ENCODE measurements at places on chromosomes 4 and X. TPM values are rescaled to one million over a fixed set of nuclear protein-coding genes. Genes with fewer than 3 reads are reported as not detected.

DNA sequence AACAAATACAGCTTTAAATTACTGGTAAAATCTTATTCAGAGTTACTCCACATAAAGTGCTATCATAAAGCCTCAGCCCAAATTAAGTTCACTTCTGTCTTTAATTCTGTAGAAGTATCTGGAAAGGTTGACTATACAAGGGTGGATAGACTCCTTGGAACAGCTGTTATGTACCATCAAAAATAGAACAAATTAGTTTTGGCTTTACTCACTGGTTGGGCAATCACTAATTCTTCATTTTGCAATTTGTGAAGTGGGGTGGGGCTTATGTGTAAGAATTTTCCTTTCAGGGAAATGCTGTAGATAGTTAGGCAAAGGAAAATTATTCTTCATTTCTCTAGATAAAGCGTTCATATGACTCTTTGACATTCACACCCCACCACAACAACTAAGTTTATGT, 7.8 kb downstream of the DIAPH2 start:
- DNase-seq = no peak

DNA sequence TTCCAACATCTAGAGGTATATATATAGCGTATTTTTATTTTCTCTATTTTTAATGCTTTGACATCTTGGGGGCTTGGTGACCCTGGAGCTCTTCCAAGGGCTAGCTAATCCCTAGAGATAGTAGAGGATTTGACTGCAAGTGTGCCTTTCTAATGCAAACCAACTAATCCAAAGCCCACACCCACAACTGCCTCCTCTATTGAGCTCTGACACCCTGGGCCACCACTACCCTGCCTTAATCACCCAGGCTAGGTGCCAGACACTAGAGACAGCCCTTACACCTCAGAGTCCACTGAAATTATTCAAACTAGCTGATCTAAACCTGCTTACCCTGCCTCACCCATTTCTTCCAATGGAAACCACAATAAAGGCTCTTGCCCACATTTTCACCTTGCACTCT, 69.6 kb upstream of the ATXN3L start:
- DNase-seq = no peak

- DNase-seq = no peak
Observed at GRCh38 chrX:94204524-94204923, 530.5 kb downstream of the FAM133A start.

DNA sequence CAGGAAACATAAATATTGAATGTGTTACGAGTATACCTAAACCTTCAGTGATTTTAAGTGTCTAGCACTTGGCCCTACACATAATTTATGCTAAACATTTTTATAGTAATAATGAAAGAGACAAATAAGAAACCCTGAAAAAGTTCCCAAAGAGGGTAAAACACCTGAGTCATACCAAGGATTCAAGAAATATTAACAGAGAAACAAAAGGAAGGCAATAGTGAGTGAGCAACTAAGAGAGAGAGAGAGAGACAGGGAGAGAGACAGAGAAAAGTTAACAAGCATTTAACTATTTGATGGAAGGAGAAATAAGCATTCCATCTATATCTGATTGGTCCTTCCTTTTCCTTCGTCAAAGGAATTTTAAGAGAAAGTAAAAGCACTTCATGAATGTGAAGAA, 743.6 kb upstream of the POU3F4 start:
- DNase-seq = no peak

DNA sequence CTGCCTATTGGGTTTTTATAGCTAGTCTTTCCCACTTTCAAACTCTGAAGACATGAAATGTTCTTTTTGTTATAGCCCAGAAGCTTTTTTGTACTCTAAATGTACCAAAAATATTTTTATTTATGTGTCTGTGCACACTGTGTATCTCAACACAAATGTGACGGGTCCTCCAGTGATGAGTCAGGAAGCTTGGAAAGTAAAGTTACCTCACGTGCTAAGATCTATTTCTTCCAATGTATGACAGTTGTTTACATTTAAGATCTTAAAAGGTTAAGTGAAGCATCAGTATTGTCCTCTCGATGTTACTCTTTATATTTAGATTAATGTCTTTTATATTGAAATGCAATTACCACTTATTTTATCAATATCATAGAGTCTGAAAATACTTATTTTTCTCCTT, 29.1 kb upstream of the PRSS12 start:
- no peak for DNase-seq

DNA sequence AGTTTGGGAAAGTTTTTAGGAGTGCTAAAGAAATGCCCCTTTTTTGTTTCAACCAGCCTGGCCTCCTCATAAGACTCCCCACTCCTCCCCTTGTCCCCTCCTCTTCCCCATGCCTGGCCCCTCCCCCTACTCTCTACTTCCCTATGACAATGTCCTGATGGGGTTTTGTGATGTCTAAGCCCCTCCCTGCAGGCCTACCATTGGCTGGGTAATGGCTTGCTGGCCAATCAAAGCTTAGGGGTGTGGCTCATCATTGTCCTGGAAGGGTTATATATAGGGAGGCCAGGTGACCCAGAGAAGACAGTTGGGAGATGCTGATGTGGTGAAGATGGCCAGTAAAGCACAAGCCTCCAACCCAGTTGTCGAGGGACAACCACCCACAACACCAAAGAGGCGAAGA, 48.2 kb upstream of the PASD1 start:
- DNase-seq = no peak

GRCh38 chr4:42501624-42502401, 104.5 kb downstream of the SHISA3 start:
- DNase-seq = no peak

DNA sequence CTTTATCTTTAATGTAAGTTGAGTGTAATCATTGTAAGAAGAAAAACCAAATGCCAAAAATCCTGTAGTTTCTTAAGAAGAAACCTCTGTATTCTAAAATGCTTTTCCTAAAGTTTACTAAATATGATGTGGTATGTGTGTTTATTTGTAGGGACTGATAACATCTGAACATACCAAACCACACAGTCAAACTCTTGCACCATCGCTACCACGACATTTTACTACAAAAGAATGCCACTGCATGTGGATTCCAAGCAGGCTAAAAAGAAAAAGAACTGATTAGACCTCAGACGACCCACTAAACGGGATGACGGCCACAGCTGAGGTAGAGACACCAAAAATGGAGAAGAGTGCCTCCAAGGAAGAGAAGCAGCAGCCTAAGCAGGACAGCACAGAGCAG, 46.1 kb downstream of the LAS1L start:
- DNase-seq = no peak

- no peak for DNase-seq
Observed at GRCh38 chrX:2665387-2666304, 25.4 kb upstream of the CD99 start.

GRCh38 chr4:12562021-12562420, 922.1 kb downstream of the RAB28 start:
- DNase-seq = no peak

SLC49A3 gene
- not detected for total RNA-seq

DMRTC1 gene
- total RNA-seq = not detected

NWD2 gene
- total RNA-seq = not detected

TMPRSS11B gene
- not detected for total RNA-seq

MEPE gene
- total RNA-seq = not detected

ASB12 gene
- total RNA-seq = 0.27 TPM
